Putamen (tissue), 1 donor: ENCODE measurements at places on chromosomes 13 and 19.

DNA sequence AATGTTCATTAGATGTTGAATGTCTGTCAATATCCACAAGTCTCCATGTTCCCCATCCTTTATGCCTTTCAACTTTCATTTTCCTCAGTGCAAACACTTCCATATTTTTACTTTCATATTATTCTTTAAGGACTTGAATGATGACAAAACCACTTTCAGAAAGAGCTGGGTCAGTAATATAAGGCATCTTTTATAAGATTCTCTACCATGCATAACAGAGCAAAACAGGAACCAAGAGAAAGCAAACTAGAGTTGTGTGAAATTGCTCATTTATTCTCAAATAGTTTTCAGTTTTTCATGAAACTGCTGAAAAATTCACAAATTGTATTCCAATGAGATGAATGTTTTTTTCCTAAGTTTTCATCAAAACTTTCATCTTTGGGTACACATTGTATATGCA lies 1247.6 kb downstream of the PCDH17 start:
- DNase-seq, result no peak

DNA sequence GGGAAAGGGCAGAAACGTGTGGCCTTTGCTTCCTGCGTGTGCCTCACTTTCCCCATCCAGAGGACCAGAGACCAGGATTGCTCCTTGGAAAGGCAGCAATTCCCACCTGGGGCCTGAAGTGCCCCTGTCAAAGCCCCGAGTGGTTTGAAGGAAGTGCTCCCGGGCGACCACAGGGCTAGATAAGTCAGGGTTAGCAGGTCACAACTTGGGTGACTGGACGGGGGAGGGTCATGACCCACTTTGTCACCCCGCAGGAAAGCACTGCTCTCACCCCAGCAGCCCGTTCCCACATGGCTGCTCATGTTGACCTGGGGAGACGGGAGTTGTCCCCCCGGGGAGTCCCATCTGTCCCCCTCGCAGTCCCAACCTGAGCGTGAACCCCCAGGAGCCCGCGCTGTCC lies 459 bp downstream of the PRAM1 start:
- DNase-seq, result no peak

DNA sequence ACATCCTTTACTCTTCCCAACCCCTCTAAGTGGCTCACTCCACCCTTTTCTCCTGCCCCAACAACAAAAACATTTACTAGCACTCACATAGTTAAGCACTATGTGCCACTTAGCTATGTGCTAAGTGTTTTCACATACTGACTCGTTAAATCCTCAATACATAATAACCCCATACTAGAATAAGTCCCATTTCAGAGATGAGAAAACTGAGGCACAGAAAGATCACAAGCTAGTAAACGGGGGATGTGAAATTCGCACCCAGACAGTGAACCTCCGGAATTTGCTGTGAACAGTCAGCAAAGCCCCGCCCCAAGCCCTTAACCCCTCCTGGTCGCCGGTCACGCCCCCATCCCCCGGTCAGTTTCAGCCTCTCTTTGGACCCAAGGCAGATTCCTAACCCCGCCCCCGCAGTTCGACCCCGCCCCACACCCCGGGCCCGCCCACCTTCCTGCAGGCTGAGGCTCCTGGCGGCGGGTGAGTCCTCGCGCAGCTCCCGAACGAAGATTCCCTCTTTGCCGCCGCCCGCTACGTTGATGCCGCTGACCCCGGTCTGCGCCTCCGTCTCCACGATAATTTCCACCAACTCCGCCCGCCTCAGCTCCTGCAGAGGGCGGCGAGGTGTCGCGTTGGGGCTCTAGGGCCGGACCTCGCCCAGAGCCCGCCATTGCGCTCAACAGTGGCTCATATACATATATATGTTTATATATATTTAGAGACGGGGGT lies 9.8 kb downstream of the PRX start:
- no peak for DNase-seq

DNA sequence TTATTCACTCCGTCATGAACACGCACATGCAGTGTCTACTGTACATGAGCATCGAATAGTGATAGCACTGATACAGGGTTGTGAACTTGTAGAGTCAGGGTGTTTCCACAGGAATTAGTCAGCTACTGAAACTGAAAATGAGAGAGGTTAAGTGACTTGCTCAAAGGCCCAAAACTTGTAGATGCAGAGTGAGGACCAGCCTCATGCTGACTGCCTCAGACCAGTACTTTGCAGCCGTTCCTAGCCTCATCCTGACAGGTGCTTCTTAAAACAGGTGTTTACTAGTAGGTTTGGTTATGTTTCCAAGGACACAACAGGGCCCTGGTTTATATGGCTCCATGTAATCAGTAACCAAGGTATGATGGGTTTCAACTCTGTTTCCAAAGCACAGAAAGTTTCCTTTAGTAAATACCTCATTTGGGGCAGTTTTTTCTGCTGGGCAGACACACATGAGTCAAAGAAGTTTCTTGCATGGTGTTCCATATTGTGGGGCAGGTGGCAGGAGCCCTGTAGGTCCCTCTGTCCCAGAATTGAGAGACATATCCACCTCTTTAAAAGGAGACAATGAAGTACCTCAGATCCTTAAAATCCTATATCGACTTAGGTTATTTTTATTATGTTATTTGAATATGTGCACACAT lies 16.0 kb downstream of the FGF9 start:
- DNase-seq, result no peak
